ENCODE measurements at places on chromosomes 2 and 18. TPM values are rescaled to one million over a fixed set of nuclear protein-coding genes. Genes with fewer than 3 reads are reported as not detected.
A peak's percentile ranks its signal among the peaks of the same experiment; 100 is the strongest.

GRCh38 chr2:236968880-236969534, 116.7 kb upstream of the COPS8 start:
- no peak for DNase-seq

NPHP1 gene
- total RNA-seq, result 11.9 TPM

- no peak for DNase-seq
Observed at GRCh38 chr2:206713746-206714145, 4.5 kb downstream of the DYTN start.

DNA sequence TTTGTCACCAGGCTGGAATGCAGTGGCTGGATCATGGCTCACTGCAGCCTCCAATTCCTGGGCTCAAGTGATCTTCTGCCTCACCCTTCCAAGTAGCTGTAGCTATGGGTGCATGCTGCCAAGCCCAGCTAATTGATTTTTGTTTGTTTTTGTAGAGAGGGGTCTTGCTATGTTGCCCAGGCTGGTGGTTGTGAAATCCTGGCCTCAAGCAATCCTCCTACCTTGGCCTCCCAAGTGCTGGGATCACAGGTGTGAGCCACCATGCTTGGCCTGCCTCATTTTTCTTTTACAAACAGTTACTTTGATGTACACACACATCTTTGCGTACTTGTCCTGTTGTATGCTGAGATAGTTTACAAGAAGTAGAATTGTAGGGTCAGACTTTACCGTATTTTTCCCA, 13.1 kb upstream of the ANKRD12 start:
- DNase-seq, result no peak

SNTG2 gene
- not detected for total RNA-seq

ANKRD62 gene
- not detected for total RNA-seq

UGT1A3 gene
- total RNA-seq, result not detected

DNA sequence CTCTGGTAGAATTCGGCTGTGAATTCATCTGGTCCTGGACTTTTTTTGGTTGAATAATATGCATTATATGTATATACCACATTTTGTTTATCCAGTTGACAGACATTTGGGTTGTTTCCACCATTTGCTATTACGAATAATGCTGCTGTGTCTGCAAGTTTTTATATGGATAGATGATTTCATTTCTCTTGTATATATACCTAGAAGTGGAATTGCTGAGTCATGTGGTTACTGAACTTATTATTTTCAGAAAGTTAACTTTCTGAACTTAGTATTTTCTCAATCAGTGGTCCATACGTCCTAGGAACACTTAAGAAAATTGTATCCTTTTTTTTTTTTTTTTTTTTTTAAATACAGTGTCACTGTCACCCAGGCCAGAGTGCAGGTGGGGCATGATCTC, 63.3 kb downstream of the RIF1 start:
- DNase-seq, result no peak

- no peak for DNase-seq
Observed at GRCh38 chr2:66926594-66927112, 470.5 kb upstream of the ETAA1 start.

PROKR1 gene
- total RNA-seq, result not detected

DNA sequence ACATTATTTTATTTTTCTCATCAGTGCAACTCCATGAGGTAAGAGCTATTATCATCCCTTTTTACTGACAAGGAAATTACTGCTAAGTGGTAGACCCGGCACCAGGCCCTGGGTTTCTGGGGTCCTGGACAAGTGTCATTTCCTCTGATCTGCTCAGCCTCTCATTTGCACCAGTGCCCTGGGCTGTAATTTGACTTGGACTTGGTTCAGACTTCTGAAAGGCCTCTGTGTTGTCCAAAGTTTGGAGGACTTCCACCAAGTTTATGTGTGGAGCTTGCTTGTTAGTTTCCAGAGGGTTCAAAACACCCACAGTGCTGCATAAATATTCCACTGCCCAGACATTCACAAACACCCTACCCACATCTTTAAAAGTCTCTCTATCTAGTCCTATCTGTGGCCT, 44.0 kb upstream of the PPP1CB start:
- no peak for DNase-seq

GRCh38 chr2:19488009-19488691, 129.7 kb upstream of the OSR1 start:
- DNase-seq, result peak; percentile 69

- no peak for DNase-seq
Observed at GRCh38 chr2:13009027-13009642, 292.4 kb downstream of the TRIB2 start.

- no peak for DNase-seq
Observed at GRCh38 chr18:48934723-48935432, 15.9 kb downstream of the SMAD7 start.

DNA sequence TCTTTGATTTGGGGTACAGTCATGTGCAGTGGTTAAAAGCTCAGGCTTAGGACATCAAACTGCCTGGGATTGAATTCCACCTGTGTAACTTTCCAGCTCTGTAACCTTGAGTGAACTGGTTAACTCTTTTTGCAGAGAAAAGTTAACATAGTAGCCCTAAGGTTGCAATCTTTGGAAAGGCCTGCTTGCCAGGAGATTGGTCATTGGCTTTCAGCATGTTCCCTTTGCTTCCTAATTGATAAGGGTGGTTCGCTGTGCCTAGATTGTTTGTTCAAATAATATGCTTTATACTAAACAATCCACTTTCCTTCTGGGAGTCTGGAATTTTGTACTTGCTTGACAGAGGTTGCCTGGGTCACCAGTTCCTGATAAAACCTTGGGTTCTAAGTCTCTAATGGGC, 86.8 kb downstream of the PIK3C3 start:
- no peak for DNase-seq

- no peak for DNase-seq
Observed at GRCh38 chr18:32480581-32480980, 9.9 kb upstream of the GAREM1 start.

DNA sequence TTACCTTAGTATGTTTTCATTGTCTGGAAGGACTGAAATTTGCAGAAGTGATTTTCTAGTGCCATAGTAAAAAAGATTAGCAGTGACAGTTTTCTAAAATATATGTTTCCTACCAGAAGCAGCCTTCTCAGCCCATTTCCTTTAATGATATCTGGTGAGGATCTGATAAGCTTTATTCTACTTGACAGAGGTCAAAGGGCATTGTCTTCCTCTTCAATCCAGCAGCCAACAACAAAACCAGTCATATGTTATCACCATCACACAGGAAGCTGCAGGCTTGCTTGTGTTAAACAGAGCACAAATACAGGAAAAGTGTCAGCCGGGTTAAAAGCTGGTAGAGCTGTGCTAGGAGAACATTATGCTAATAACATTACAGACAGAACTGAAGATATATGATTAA, 35.6 kb upstream of the ZSWIM2 start:
- no peak for DNase-seq

HSPD1 gene
- total RNA-seq, result 1,005 TPM

GRCh38 chr18:35525795-35526494, 28.2 kb upstream of the INO80C start:
- no peak for DNase-seq

SULT1C2 gene
- total RNA-seq, result not detected

TUBA3E gene
- total RNA-seq, result not detected

LYPD6 gene
- 5.6 TPM for total RNA-seq

GRCh38 chr2:189150033-189150432, 29.5 kb downstream of the COL5A2 start:
- DNase-seq, result no peak

- no peak for DNase-seq
Observed at GRCh38 chr2:9137379-9138150, 69.0 kb upstream of the ASAP2 start.

ASIC4 gene
- total RNA-seq, result 0.17 TPM

DNA sequence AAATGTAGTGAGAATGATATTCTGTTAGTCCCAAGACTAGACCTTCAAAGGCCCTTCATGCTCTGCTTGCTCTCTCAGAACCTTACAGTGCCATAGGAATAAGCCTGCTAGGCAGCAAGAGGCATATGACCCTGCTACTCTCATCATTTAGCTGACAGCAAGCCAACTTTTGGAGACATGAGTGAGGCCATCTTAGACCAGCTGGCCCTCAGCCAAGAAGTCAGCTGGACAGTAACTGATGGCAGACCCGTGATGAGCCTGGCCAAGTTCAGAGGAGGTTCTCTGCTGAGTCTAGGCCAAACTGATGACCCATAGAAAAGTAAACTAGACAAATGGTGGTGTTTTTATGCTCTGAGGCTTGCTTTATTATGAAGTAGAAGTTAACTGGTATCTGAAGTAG, 82.6 kb downstream of the C18orf54 start:
- no peak for DNase-seq

COL5A2 gene
- 1,068 TPM for total RNA-seq

DNA sequence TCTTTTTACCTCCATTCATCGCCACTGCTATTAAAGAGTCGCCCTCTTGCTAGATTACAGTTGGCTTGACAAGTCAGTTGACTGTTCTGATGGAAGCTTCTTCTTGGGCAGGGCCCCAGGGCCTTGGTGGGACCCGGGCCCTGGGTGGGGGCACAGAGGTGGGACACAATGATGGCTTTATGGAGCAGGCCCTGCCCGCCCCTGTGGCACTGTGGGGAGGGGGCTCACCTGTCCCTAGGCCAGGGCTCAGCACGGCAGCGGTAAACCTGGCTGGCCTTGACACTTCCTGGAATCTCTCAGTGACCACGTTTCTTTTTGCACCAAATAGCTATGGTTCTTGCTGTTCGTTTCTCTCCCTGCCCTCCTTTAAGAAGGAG, 4.9 kb upstream of the HS6ST1 start:
- no peak for DNase-seq

DNA sequence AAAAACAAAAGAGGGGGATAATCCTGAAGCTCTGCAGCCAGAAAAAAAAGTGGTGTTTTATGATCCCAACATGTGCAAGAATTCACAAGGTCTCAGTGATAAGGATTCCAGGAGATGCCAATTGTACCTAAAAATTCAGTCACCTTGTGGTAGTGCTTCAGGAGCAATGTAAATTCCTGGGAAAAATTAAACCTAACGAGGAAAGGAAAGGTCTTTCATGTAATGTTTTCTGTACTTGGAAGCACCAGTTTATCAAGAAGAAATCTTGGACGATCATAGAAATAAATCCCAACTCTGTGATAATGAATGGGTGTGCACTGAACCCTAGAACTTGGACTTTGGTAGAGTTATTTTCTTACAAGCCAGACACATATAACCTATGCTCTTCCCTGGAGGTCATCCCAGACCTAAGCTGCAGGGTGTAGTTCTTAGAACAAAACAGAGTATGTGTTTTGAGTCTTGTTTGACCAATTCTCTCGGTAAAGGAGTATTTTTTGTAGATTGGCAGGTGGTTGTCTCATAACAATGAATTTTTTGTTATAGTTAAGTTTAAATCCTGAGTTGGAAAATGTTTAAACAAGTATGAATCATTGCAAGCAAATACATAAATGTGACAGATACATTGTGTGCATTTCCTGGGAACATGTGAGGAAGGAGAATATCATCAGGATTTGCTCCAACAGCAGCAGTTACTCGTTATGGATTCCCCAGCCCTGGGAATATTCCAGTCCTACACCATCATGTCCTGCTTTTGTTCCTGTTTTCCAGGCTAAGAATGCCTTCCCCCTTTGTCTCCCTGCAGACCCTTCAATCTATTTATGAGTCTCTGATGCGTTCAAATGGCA, 224.6 kb downstream of the NAPG start:
- DNase-seq, result no peak

ERICH2 gene
- total RNA-seq, result not detected

DNA sequence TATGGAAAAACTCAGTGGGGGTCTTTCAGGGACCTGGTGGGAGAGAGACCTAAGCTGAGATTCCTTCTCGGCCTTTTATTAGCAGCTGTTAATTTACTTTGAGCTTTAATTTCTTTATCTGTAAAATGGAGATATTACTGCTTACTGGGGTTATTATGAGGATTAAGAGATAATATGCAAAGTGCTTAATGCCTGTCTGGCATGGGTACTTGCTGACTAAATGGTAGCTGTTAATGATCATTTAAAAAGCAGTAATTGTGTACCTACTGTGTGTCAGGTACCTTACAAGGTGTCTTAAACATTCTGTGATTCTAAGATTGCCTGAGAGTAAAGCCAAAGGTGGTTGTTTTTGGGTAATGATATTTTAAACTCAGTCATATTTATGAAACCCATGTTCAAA, 2.6 kb downstream of the ITGA6 start:
- no peak for DNase-seq

Data from NCI-H460 (cell line).